ENCODE measurements at places on chromosomes 2 and 18.

DNA sequence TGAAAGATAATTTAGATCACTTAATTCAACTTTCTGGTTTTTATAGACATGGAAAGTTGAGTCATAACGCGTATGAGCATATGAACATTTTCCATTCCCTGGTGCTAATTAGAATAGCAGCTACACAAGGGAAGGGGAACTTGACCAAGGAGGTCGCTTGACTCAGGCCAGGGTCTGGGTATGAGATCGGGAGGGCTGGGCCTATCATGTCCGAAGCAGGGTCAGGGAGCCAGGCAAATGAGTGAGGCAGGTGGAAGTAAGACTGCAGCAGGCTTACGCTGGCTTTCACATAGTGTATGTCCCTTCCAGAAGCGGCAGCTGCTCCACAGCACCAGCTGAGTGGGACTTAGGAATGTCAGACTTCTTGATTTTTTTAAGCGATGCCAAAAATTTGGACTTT is 14.7 kb downstream of the RALB start:
- no peak for DNase-seq

GRCh38 chr2:109129921-109130722 is 1.1 kb downstream of the SH3RF3 start:
- DNase-seq: no peak

- no peak for DNase-seq
Measured at GRCh38 chr18:46237891-46238290, 133.7 kb downstream of the HAUS1 start.

GRCh38 chr18:76450452-76451395 is 44.3 kb downstream of the ZNF516 start:
- DNase-seq: peak; percentile 47

DNA sequence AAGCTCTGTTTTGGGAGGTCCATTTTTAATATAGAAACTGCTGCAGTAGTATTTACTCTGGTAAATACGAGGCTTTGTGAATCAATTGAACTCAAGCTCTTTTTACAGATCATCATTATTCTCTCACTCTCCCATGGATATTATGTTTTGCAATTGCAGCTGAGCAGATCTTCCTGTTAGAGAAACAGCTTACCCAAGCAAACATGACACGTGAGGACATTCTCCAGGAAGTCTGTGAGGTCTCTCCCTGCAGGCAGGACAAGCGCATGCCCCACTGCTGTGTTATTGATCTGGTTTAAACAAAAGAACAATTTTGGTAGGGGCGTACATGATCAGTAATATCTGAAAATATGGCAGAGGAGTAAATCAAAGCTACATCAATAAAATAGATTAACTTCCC is 72.1 kb downstream of the COL6A3 start:
- DNase-seq: no peak

GRCh38 chr2:128370468-128371247 is 52.0 kb upstream of the HS6ST1 start:
- no peak for DNase-seq

DNA sequence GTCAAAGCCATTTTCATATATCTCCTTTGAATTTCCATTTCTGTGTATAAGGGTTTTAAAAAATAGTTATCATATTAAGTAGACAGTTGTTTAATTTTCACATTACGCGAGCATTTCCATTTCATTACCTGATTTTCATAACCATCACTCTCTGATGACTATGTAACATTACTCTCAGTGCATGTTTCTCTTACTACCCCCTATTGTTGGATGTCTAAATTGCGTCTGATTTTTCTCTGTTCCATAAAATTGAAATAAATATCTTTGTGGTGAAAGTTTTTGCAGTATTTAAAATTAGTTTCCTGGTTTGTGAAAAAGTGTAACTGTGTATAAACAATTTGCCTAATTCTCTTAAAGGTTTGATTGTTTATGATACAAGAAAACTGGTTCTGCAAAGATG is 123.8 kb downstream of the MYO1B start:
- no peak for DNase-seq

- no peak for DNase-seq
Measured at GRCh38 chr2:80167284-80167808, 137.2 kb downstream of the LRRTM1 start.

- DNase-seq: no peak
Measured at GRCh38 chr2:120224256-120224655, 1.1 kb upstream of the TMEM185B start.

GRCh38 chr2:86194751-86195054 is 559 bp downstream of the IMMT start:
- no peak for DNase-seq

DNA sequence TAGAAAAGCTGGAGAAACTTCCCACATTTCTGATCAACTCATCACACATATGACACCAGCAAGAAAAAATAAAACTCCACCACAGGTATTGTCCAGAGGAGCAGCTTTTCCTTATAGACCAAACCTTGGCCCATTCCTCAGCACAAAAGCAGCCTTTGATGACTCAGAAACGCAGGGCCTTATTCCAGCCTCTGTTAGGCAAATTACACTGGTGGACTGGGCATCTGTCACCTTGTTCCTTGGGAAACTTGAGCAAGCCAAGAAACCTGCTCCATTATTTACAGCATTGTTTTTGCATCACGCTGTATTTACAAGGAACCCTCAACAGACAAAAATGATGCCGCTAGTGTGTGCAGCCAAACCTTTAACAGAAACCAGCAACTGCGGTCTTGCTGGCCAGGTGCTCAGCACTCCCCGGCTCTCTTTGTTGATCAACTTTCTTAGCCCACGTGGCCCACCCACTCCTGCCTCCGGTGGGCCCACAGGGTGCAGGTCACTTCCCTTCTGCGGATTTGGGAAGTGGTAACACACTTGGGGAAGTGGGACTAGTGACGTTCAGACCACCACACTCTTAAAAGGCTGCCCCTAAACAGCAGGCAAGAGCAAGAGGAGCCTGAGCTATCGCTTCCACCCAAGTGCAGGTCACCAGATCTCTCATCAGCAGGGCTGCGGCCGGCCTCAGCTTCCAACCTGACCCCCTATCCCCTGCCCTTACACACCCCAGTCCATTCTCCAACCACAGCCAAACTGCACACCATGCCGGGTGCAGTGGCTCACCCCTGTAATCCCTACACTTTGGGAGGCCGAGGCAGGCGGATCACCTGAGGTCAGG is 1.5 kb downstream of the AP1S3 start:
- no peak for DNase-seq

Measured in NCI-H524 (cell line).